ENCODE measurements at places on chromosomes 1 and 21. TPM values are rescaled to one million over a fixed set of nuclear protein-coding genes. Genes with fewer than 3 reads are reported as not detected.

Gene RAB13
- total RNA-seq: 63.1 TPM

Gene GSTM5
- not detected for total RNA-seq

DNA sequence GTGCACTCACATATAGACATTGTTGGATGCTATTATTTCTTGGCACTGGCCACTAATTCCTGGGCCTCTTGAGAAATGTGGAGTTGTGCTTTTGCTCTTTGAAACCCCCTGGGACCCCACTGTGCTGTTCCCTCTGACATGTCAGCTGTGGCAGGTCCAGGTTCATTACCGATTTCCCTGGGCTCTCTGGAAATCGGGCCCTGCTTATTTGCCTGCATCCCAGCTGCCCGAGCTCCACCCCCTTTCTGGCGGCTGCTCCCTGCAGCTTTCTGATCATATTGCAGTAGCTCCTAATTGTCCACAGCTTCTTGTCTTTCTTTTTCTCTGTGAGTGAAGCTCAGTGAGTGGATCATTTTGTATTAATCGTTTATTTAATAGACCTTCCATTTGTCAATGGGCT lies 183.7 kb upstream of the FAM78B start:
- no peak for DNase-seq

GRCh38 chr1:160781186-160781766 lies 14.7 kb upstream of the LY9 start:
- no peak for DNase-seq

Gene FBLIM1
- total RNA-seq: 101 TPM

Gene C1orf185
- not detected for total RNA-seq

GRCh38 chr1:91894036-91894761 lies 8.2 kb upstream of the TGFBR3 start:
- DNase-seq: peak; percentile 77

DNA sequence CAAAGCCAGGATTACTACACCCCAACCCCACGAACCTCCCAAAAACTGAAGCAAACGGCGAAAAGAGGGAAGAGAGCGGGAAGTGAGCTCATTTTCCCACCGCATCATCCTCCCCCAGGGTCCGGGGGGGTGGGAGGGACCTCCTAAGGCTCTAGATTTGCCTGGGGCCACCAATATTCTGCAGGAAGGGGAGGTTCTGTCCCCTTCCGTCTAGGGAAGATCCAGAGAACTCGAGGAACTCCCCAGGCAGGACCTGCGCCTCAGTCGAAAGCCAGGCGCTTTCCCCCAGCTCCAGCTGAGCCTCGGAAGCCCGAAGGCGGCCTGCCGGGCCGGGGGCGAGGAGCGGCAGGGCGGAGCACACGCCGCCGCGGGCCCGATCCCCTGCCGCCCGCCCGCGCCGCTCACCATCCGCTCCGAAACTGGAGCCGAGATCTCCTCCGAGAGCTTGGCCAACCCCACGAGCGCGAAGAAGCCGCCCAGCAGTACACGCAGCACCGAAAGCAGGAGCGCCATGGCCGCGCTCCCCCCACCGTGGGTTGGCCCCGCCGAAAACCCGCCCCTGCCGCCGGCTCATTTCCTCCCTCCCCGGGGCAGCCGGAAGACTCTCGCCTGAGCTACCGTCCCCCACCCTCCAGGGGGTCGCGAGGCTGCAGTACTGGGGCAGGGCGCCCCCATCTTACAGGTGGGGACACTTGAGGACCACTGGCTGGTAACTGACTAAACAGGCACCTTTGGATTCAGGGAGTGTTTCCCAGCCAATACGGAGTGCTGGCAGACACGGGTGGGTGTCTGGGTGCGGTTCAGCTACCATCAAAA lies at the start of gene TMEM35B:
TSS of gene TMEM35B (minus strand) at position 555 of the 816 bp plus-strand sequence. CDS start at position 513, 42 bp downstream.
- peak; percentile 44 for DNase-seq

GRCh38 chr21:34337741-34338140 lies 26.1 kb upstream of the KCNE2 start:
- no peak for DNase-seq

DNA sequence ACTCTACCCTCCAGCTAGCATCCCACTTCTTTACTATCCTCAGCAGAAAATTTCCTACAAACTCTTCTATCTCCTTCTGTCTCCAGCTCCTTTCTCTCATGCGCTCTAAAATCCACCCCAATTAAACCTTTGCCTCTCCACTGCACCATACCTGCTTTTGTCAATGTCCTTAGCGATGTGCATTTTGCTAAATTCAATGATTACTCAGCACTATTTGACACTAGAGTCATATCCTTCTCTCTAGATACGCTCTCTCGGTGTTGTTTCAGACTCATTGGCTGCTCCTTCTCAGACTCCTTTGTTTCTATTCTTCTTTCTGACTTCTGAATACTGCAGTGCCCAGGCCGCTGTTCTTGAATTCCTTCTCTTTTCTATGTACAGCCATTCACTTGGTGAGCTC lies 144.2 kb downstream of the HLX start:
- DNase-seq: no peak
